AG04450 (cell line): ENCODE measurements at places on chromosomes 3 and 15. TPM values are rescaled to one million over a fixed set of nuclear protein-coding genes. Genes with fewer than 3 reads are reported as not detected.

GRCh38 chr3:4633078-4634004 lies 140.2 kb downstream of the ITPR1 start:
- DNase-seq, result peak; percentile 20

DNA sequence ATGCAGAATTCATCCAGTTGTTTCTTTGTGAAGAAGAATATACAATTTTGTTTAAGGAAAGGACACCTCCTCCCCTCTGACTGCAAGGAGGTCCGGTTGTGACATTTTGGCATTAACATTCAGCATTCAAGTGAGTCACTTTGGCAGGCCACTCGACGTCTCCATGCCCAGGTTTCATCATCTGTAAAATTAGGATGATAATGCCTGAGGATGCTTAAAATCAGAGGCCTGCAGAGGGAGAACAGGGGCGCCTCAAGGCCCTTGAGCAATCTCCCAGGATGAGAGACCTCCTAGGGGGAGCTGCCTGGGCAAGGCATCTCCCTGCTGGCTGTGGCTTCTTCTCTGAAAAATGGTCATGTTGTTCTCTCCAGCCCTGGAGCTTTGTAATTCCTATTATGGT lies 236.0 kb downstream of the CACNA2D3 start:
- no peak for DNase-seq

GRCh38 chr3:27521179-27521871 lies 37.1 kb upstream of the SLC4A7 start:
- DNase-seq, result no peak

- no peak for DNase-seq
These were observed 204.6 kb upstream of the STRIT1 start for GRCh38 chr3:155497930-155498647.

DNA sequence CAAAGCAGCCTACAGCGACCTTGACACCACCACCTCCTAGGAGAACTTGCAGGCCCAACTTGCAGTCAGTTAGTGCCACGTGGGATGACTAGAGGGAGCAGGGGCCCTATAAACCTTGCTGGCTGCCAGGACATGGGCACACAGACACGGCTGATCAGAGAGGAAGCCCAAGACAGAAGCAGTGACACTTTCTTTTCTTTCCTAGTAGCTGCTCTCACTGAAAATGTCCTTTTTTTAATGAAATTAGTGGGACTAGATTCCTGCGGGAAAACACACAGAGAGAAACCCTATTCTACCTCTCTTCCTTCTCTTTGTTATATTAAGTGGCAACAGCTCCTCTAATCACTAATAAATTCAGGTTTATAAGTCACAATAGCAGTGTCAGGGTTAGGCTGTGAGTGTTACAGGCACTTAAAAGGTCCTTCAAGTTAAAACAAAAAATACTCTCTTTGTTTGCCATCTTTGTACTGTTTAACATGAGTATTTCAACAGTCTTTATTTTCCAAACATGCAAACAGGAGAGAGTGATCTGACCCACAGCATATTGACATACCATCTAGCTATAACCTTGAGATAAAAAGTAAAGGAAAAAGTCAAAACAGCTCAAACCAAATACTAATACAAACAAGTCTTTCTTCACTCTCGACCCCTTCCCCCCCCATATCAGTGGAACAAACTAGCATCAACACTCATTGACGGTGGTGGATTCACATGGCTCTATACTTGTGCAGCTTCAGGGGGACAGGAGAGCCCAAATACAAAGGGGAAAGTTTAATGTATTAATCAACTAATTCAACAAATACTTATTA lies 2.1 kb upstream of the TMEM212 start:
- no peak for DNase-seq

- DNase-seq, result no peak
These were observed 75.3 kb upstream of the BOC start for GRCh38 chr3:113136071-113136470.

GRCh38 chr15:58369261-58369701 lies 62.5 kb upstream of the LIPC start:
- DNase-seq, result no peak

GRCh38 chr3:188207941-188208515 lies 54.1 kb downstream of the LPP start:
- DNase-seq, result no peak

GRCh38 chr3:177237206-177237605 lies 39.9 kb upstream of the TBL1XR1 start:
- DNase-seq, result no peak

DNA sequence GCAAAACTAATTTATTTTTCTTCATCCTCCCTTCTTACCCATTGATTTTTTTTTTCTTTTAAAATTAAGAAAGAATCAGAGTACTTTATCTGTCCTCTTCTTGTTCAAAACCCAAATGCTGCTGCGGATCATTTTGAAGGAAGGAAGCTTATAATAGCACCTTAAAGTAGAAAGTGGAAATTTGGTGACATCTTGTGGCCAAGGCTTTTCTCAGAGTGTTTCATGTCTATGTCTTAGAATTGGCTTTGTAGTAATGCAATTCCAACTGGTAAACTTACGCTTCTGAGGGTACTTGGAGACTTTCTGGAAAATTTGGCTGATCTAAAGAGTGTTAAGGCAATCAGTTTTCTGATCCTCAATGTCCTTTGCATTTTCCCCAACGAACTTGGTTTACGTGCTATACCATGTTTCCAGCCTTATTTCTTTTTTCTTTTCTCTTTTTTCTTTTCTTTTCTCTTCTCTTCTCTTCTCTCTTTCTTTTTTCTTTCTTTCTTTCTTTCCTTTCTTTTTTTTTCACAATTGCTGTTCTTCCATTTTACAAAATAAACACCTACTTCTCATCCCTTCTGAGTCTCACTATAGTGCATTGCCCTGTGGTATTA lies 30.7 kb downstream of the C3orf38 start:
- DNase-seq, result peak; percentile 30

The MAP1A gene
- polyA plus RNA-seq, result 48.5 and 52.9 TPM in 2 replicates

DNA sequence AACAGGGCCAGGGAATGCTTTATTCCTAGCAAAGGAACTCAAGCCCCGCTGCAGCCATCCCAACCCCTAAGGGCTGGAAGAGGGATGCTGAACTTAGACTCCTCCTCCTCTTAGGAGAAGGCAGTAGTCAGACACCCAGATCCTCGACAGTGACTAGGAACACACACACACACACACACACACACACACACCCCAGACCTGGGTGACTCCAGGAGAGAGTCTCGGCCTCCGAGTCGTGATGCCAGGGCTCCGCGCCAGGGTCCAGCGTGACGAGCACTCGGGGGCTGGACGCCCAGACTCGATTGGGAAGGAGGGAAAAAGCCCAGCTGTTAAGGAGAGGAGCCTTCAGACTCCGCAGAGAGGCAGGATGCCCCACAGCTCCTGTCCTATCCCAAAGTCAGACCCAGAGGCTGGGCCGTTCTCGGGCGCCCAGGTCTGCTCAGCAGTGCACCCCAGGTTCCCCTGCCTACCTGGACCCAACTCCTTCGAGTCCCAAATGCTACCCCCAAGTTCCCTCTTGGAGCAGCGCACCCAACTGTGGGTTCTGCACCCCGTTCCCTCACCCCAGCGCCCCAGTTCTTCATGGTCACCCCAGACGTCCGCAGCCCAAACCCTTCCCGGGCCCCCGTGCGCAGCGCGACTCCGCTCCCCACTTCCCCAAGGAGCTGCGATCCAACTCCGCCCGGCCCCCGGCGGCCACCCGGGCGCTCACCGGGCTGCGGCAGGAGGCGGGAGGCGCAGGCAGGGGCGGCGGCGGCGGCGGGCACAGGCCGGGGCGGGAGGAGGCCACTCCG lies 421 bp downstream of the BMF start:
- DNase-seq, result no peak

DNA sequence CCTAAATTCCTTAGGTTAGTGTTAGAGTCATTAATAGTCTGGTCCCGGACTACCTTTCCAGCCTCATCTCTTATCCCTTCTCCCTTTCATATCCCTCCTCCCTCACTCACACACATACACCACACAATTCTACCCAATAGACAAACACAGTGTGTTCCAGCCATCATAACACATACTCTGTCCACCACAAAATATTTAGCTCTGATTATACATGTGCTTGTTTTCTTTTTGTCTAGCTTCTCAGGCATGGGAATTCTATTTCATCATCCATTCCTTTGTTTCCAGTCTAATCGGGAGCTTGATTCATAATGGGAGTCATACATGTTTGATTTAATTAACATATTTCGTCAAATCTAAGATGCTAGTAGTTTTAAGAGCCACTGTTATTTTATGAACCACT lies 161.8 kb upstream of the BFSP2 start:
- no peak for DNase-seq
